Lung (tissue), 17 donors: ENCODE measurements at places on chromosomes 2 and 18. TPM values are rescaled to one million over a fixed set of nuclear protein-coding genes. Genes with fewer than 3 reads are reported as not detected.

DNA sequence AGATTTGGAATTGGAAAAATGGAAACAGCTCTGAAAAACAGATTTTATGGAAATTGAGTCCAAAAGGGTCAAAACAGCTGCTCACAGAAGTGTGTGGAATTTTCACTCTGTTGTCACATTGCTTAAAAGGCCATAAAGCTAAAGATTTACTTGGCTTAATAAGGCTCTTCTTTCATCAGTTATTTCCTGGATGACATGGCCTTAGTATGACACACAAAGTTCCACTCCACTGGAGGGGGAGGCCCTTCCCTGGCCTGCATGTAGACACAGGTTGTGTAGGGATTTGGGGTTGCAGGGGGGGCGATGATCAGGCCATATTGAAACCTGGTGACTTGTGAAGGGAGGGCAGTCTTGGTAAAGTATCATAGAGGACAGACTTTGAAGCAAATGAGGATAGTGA is 34.0 kb downstream of the TMEM185B start:
- H3K4me3 ChIP-seq, result no peak overlapping the region
- no peaks in the 10 kb centered on the region for H3K27me3 ChIP-seq
- H3K27ac ChIP-seq, result no peak overlapping the region

Gene ADGRF3
- 0.28 TPM for total RNA-seq

Gene DYTN
- total RNA-seq, result not detected

GRCh38 chr2:122191331-122191730 is 435.9 kb downstream of the TSN start:
- no peak overlapping the region for H3K27ac ChIP-seq
- H3K4me3 ChIP-seq, result no peak overlapping the region
- no peaks in the 10 kb centered on the region for H3K4me1 ChIP-seq
- H3K36me3 ChIP-seq, result no peaks in the 10 kb centered on the region

DNA sequence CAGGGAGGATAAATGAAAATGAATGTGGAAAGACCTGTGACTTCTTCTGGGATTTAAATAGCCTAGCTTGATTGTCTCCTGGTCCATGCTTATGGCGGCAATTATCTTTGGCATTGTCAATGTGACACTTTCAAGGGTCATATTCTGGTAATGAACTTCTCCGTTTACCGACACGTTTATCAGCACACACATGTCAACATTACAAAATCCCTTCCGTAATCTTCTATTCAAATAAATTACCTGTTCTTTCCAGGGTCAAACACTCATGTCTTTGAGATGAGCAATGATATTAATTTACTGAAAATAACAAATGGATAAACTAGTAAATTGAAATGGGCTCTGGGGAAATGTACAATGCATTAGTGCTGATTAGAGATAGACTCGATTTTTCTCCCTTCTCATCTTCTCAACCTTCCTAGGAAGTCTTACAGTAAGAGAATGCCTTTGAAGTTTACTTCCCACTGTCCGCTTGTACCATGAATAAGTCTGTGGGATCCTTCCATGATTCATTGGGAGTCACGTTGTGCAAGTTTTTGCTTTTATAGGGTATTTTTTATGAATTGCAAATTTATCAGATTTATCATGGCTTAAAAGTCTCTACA is 646.3 kb upstream of the LRATD1 start:
- no peaks in the 10 kb centered on the region for H3K27me3 ChIP-seq
- no peak overlapping the region for H3K27ac ChIP-seq
- no peak overlapping the region for H3K4me3 ChIP-seq
- no peaks in the 10 kb centered on the region for H3K36me3 ChIP-seq
- no peak for DNase-seq

Gene DRC1
- total RNA-seq, result 12.2 TPM

DNA sequence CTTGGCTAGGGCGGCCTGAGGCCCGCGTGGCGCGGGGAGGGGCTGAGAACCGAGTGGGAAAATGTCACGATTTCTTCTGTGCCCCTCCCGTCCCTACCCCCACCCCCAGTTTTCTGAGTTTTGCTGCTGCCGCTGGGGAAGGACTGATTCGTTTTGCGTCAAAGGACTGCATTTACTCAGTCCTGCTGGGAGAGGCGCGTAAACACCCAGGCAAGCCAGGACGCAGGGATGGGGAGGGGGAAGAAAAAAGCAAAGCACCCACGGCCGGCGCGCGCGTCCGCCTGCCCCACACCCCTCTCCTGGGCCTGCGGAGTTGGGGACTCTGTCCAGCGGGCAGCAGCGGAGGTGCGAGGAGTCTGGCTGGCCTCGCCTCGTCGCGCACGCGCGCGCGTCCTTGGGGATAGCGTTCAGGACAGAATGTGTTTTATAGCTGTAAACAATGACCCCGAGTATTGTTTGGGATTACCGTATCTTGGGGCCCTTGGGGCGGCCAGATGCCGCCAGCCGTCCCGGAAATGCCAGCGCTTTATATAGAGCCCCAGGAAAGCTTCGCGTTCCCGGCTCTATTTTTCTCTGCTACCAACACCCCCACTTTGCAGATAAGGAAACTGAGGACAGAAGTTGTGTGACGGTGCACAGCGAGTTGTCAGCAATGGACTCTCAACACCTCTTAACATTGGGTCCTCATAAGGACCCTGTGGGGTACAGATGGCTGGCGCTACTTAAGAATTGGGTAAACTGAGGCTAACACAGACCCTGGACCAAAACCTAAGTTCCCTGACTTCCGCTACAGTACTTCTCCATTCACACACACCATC is 1.7 kb upstream of the FOSL2 start:
- H3K27ac ChIP-seq, result peak overlapping the region; percentile 99
- peak; percentile 89 for DNase-seq
- H3K4me1 ChIP-seq, result peaks cover 1% of the 10 kb centered on the region
- H3K27me3 ChIP-seq, result peaks cover 5% of the 10 kb centered on the region
- H3K4me3 ChIP-seq, result peak overlapping the region; percentile 61

DNA sequence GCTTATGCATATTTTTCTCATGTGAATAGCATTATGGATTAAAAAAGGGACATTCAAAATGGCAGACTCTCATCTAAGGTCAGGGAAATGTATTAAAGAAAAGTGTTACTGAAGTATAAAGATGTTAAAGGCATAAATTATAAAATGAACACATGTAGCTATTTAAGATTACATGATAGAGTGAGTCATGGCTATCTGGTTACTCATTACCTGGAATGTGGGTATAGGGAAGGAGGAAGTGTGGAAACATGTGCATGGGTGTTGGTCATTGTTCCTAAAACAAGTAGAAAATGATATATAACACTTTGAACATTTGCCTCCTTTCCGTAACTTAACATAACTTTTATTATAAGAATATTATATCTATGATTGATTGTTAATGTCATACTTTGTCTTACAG is 66.4 kb downstream of the MYO1B start:
- H3K36me3 ChIP-seq, result no peaks in the 10 kb centered on the region
- H3K27ac ChIP-seq, result no peak overlapping the region
- no peak for DNase-seq
- no peaks in the 10 kb centered on the region for H3K27me3 ChIP-seq
- H3K4me1 ChIP-seq, result no peaks in the 10 kb centered on the region
- no peak overlapping the region for H3K4me3 ChIP-seq

- H3K4me3 ChIP-seq, result no peak overlapping the region
- peak; percentile 72 for DNase-seq
- no peaks in the 10 kb centered on the region for H3K27me3 ChIP-seq
- no peak overlapping the region for H3K27ac ChIP-seq
Observed at GRCh38 chr2:159982270-159982669, 80.1 kb downstream of the PLA2R1 start.

- H3K4me1 ChIP-seq, result no peaks in the 10 kb centered on the region
- H3K4me3 ChIP-seq, result no peak overlapping the region
- H3K27me3 ChIP-seq, result no peaks in the 10 kb centered on the region
- DNase-seq, result no peak
- H3K27ac ChIP-seq, result no peak overlapping the region
Observed at GRCh38 chr2:219743548-219743947, 116.1 kb downstream of the SLC4A3 start.

DNA sequence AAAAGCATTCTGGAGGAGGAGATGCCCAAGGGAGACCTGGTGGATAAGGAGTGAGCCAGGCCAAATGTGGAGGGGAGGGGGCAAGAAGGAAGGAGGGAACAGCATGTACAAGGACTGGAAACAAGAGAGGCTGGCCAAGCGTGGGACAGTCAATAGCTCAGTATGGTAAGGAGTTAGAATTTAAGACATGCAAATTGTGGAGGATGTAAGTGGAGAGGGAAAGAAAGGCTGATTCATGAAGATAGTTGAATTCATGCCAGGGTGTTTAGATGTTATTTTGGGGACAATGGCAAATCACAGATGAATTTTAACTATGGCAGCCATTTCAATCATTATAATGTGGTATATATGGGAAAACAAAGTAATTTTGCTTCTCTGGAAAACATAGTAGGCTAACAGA is 462.3 kb downstream of the MEIS1 start:
- H3K4me1 ChIP-seq, result peaks cover 18% of the 10 kb centered on the region
- H3K36me3 ChIP-seq, result no peaks in the 10 kb centered on the region
- H3K27me3 ChIP-seq, result no peaks in the 10 kb centered on the region
- no peak overlapping the region for H3K27ac ChIP-seq
- DNase-seq, result no peak
- no peak overlapping the region for H3K4me3 ChIP-seq

- DNase-seq, result no peak
- H3K4me1 ChIP-seq, result no peaks in the 10 kb centered on the region
- H3K27ac ChIP-seq, result no peak overlapping the region
Observed at GRCh38 chr18:59788791-59789106, 91.5 kb upstream of the CCBE1 start.

DNA sequence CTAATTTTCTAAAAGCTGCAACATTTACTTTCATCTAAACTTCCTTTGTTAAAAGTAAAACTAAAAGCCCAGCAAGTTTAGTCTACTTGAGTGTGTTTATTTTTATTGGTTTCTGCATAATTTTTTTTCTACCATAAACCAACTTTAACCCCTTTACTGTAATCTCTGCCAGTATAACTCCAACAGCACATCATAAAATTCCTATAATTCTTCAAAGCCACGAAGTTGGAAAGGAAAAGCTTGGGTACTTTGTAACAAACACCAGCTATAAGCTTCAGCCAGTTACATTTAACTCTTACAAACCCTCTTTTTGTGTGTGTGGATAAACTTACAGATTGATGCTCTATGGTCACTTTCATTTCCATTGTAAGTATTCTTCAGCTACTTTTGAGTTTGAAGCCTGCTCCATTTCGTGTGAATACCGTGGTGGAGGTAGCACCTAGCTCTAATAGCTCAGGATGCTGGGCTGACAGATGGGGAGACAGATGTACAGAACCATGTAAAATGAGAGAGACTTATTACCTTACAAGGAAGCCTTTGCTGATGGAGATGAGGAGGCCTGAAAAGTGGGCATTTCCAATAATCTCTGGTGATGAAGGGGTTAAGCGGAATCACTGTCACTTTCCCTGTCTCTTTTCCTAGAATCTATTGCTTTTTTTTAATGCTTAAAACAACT is 42.5 kb downstream of the ZEB2 start:
- no peaks in the 10 kb centered on the region for H3K36me3 ChIP-seq
- no peaks in the 10 kb centered on the region for H3K27me3 ChIP-seq
- peaks cover 40% of the 10 kb centered on the region for H3K4me1 ChIP-seq
- DNase-seq, result no peak
- H3K4me3 ChIP-seq, result no peak overlapping the region

Gene LAMA3
- total RNA-seq, result 81.0 TPM

Gene GPBAR1
- 0.60 TPM for total RNA-seq

DNA sequence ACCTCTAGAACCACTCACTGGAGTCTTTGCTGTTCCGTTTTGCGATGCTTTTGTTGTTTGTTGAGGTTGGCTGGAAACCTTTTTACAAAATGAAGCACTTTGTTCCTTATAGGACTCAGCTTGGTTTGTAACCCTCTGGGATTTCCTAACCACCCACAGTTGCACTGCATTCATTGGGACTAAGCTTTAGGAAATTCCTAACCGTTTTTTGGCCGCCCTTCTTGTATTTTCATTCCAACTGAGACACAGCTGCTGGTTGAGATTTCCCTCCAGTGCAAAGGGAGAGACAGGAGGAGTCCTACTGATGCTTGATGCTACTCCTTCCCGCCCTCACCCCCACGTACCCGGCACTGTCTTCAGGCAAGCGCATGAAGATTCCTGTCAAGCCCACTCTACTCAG is 6.1 kb upstream of the DIPK1C start:
- H3K27ac ChIP-seq, result no peak overlapping the region
- no peaks in the 10 kb centered on the region for H3K36me3 ChIP-seq

GRCh38 chr2:161415987-161416707 is at the start of gene TBR1:
TSS of gene TBR1 (plus strand) at chr2:161416297. CDS start at chr2:161416411, 114 bp downstream.
- H3K4me1 ChIP-seq, result no peaks in the 10 kb centered on the region
- DNase-seq, result peak; percentile 54
- peaks cover under 1% of the 10 kb centered on the region for H3K27me3 ChIP-seq
- H3K27ac ChIP-seq, result no peak within 1 kb of the TSS
- no peaks in the 10 kb centered on the region for H3K36me3 ChIP-seq

- no peak overlapping the region for H3K27ac ChIP-seq
- H3K36me3 ChIP-seq, result no peaks in the 10 kb centered on the region
- DNase-seq, result no peak
- no peaks in the 10 kb centered on the region for H3K4me1 ChIP-seq
Observed at GRCh38 chr2:225090746-225091145, 48.5 kb upstream of the DOCK10 start.

DNA sequence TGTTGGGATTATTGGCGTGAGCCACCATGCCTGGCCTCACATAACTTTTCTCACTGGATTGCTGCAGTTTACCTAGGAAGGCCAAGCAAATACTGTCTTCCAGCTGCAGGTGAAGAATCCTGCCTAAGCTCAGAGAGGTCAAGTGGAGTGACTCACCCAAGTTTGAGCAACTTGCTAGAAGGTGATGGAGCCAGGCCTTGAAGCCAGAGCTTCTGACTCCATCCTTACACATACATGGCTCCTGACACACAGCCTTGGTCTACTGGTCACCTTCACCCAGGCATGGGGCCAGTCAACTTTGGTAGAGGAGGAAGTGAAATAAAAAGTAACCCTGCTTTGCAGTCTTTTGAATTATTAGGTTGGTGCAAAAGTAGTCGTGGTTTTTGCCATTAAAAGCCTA is 93.5 kb downstream of the VWA3B start:
- H3K4me3 ChIP-seq, result no peak overlapping the region
- DNase-seq, result no peak
- no peaks in the 10 kb centered on the region for H3K36me3 ChIP-seq
- H3K27me3 ChIP-seq, result peaks cover 8% of the 10 kb centered on the region
- no peaks in the 10 kb centered on the region for H3K4me1 ChIP-seq

- no peak overlapping the region for H3K27ac ChIP-seq
- H3K36me3 ChIP-seq, result no peaks in the 10 kb centered on the region
- H3K27me3 ChIP-seq, result no peaks in the 10 kb centered on the region
- peak overlapping the region; percentile 57 for H3K4me3 ChIP-seq
Observed at GRCh38 chr2:20223407-20224163, 1.3 kb downstream of the SDC1 start.
